Stimulated activated naive CD8-positive, alpha-beta T cell treated with anti-CD3 and anti-CD28 coated beads, Interleukin-15, amount 100 ng/mL, for 72 hours (primary cell): ENCODE measurements at places on chromosomes 16 and 17.

DNA sequence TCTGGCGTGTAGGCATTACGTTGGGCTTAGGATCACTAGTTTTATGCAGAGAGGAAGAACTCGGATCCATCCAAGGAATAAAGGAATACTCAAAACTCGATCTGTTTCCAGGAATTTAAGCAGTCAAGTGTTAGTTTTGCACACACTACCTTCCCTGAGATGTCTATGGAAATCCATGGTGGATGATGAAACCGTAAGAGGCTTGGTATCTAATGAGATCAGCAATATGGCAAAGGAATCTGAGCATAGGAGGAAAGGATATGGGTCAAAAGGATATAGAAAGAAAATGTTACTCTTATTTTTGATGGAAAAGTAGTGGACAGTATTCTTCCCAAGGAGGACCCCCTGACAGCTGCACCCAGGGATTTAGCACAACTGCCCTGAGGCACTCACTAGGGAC lies 59.6 kb downstream of the SMG6 start:
- DNase-seq: no peak

GRCh38 chr16:86033016-86033474 lies 134.1 kb downstream of the IRF8 start:
- DNase-seq: no peak

DNA sequence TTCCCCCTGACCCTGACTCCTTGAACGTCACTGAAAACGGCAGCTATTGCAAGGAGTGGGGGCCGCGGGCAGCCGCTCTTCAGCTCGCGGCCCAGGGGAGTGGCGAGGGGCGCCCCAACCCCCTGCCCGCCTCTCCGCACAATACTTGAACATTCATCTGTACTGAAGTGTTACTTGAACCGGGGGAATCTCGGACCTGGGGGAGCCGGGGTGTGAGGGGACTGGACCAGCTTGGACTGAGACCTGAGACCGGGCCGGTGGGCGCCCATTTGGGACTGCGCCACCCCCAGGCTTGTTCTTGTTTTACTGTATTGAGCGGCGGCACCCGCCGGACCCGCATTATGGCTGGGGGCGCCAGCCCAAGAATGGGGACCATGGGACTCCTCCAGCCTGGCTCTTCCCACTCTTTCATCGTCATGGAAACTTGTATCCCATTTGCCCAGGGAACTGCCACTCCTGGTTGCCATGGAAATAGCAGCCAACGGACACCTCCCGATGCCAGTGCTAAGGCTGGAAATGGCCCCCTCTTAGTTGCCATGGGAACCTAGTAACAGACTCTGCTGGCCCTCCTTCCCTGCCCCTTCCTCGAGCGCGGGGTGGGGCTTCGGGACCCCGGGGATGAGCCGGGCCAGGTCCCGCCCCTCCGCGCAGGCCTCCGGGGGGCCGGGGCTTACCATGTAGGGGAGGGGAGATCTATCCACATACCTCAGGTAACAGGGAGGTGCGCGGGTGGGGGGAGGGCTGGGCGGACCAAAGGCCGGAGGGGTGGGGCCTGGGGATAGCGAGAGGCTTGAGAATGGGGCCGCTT lies 805 bp upstream of the ORAI3 start:
- DNase-seq: no peak

DNA sequence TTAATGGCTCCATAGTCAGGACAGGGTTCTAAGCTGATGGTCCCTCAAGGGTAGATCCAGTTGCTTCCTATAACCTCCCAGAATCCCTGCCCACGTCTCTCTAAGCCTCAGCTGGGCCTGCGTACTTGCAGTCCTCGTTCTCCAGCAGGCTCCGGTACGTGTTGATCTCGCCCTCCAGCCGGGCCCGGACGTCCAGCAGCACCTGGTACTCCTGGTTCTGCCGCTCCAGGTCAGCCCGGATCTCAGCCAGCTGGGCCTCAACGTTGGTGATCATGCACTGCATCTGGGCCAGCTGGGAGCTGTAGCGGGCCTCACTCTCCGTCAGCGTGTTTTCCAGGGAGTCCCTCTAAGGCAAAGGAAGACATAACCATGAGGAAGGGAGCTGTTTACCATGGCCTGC lies 4.5 kb downstream of the KRT32 start:
- DNase-seq: no peak

GRCh38 chr17:57957120-57957850 lies 2.1 kb upstream of the CUEDC1 start:
- no peak for DNase-seq

- no peak for DNase-seq
Measured at GRCh38 chr17:47318197-47318918, 5.4 kb upstream of the EFCAB13 start.

GRCh38 chr17:28124962-28125361 lies 82.5 kb downstream of the NLK start:
- DNase-seq: no peak

DNA sequence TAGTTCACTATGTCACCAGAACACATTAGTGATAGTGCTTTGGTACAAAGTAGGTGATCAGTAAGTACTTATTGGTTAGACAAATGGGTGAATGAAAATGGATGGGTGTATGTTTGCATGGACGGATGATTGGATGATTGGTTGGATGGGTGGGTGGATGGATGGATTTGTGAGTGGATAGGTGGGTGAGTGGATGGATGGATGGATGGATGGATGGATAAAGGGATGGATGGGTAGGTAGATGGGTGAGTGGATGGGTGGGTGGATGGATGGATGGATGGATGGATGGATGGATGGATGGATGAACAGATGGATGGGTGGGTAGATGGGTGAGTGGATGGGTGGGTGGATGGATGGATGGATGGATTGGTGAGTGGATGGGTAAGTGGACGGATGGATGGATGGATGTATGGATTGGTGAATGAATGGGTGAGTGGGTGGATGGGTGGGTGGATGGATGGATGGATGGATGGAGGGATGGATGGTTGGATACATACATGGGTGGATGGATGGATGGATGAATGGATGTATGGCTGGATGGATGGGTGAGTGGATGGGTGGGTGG lies 225.3 kb upstream of the GSE1 start:
- no peak for DNase-seq

DNA sequence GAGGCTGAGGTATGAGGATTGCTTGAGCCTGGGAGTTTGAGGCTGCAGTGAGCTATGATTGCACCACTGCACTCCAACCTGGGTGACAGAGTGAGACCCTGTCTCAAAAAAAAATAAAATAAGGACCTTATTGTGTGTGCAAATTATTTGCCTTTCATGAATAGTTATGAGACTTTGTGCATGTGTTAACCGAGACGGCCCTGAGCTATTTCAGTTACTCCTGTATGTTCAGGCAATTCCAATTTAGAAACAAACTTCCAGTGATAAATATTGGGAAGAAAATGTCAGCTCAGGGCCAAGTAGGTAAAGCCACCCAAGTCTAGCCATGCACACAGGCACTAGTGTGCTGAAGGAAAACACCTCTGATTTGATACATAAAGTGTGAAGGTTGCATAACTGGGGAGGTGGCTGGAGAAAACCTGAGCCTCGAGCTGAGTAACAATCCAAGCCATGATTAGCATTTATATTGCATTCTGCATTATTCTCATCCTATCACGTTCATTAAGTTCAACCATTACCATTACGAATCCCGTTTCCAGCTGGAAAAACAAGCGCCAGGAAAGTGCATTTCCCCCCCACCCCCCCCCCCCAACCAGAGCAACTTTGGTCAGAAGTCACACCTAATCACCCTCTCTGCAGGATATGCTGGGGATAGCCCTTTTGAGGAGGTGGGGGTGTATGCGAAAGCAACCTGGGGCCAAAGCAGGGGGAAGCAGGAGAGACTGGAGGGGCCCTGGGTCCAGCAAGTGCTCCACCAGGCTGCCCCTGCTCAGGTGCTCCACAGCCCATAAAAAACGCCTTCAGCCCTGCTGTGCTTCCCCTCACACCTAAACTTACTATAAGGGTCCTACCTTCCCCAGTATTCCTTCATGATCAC lies 18.6 kb upstream of the ENDOV start:
- no peak for DNase-seq

DNA sequence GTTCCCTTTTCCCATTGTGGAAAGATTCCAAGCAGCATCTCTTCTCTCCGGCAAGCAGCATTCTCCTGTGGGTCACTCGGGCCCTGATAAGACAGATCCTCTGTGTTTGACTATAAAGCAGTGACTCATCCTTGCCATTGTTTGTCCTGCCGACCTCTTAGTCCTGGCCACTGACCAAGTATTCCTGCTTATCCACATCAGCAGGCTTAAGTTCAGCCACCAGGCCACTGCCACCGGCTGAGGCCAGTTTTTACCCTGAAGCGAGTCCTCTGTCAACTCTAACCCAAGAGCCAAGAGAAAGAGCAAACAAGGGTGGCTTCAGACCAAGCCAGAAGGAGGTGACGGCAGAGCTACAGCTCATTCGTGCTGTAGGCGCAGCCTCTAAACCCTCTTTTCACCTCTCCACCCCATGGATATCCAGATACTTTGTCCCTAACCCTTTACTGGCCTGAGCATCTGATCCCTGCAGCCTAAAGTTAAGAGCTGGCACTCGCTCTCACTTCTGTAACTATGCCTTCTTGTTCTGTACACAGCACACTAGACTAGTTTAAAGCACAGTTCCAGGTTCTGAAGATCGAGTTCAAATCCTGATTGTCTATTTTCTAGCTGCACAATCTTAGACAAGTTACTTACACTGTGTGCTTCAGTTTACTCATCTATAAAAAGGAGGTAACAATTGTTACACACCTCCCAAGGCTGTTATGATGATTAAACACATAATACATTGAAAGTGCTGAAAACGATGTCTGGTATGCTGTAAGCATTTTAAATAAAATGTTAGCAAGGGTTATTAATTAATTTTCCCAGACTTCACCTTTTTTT lies 31.0 kb downstream of the SOX9 start:
- no peak for DNase-seq

- no peak for DNase-seq
Measured at GRCh38 chr16:76780556-76780955, 410.4 kb upstream of the MON1B start.

DNA sequence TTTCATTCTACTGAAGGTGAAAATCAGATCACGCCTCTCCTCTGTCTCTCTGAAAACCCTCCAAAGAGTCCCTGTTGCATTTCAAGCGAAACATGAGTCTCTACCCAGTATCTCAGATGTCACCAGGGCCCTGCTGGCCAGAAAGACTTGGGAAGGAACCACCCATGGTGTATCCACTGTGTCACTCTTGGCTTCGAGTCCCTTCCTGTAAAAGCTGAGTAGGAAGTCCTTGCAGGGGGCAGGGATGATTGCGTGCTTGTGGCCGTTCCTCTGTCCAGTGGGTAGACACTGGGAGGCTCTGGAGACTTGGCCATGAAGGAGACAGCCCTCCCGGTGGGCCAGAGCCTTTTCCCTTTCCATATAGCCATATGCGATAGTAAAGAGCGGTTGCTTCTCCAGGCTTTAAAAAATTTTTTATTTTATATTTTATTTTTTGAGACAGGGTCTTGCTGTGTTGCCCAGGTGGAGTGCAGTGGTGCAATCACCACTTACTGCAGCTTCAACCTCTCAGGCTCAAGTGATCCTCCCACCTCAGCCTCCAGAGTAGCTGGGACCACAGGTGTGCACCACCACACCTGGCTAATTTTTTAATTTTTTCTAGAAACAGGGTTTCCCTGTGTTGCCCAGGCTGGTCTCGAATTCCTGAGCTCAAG lies 19.0 kb upstream of the RMI2 start:
- DNase-seq: no peak

- DNase-seq: no peak
Measured at GRCh38 chr17:39462631-39463375, 1.5 kb downstream of the CDK12 start.

DNA sequence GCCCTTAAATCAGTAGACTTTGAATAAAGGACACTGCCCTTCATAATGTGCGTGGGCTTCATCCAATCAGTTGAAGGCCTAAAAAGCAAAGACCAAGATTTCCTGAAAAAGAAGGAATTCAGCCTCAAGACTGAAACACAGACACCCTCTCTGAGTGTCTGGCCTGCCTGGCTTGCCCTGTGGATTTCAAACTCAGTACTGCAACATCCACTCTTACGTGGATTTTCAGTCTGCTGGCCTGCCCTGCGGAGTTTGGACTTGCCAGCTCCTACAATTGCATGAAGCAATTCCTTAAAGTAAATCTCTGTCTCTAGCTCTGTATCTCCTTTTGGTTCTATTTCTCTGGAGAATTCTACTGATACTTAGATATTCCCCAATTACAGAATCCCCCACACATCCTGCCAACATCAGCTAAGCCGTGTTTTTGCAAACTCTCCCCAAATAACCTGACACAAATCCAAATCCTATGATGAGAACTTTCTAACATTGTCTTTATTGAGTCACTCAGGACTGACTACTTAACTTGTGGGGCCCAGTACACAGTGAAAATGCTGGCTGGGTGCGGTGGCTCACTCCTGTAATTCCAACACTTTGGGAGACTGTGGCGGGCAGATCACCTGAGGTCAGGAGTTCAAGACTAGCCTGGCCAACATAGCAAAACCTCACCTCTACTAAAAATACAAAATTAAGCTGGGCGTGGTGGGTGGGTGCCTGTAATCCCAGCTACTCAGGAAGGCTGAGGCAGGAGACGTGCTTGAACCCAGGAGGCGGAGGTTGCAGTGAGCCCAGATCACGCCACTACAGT lies 7.2 kb upstream of the TNFRSF17 start:
- no peak for DNase-seq

- no peak for DNase-seq
Measured at GRCh38 chr17:63096426-63096825, 130.4 kb downstream of the TANC2 start.

- DNase-seq: no peak
Measured at GRCh38 chr17:50059256-50059655, 3.3 kb downstream of the ITGA3 start.

GRCh38 chr17:3968886-3969524 lies 4.8 kb upstream of the ATP2A3 start:
- DNase-seq: no peak

DNA sequence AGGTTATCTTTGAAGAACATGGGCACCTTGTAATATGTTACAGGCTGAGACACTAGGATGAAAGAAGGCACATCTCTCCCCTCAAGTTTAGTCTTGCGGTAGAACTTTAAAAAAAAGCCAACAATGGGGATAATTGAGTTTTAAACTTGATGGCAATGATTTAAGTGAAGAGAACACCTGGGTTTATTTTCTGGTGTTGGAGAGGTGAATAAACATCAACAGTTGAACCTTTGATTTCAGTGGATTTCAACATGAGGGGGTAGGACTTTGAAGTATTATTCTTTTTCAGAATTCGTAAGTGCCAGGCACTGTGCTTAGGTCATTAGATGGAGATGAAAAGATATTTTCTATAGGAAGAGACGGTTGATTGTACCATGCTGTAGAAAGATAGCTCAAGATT lies 22.3 kb downstream of the HAPSTR1 start:
- DNase-seq: no peak
